M059J (cell line): ENCODE measurements at places on chromosomes 2 and 18. TPM values are rescaled to one million over a fixed set of nuclear protein-coding genes. Genes with fewer than 3 reads are reported as not detected.
A peak's percentile ranks its signal among the peaks of the same experiment; 100 is the strongest.

IL36A gene
- total RNA-seq: not detected in 2 replicates

TTR gene
- not detected in 2 replicates for total RNA-seq

TNFAIP6 gene
- not detected in 2 replicates for total RNA-seq

GRCh38 chr18:8235894-8236293, 373.3 kb upstream of the RAB12 start:
- no peak for DNase-seq

GRCh38 chr2:238287737-238288649, at the start of gene PER2:
PER2 (minus strand) TSS chr2:238288610; CDS start chr2:238277936, 10,674 bp downstream.
- DNase-seq: peak; percentile 91

- no peak for DNase-seq
These were observed 174.6 kb downstream of the TGIF1 start for GRCh38 chr18:3624546-3624934.

DNA sequence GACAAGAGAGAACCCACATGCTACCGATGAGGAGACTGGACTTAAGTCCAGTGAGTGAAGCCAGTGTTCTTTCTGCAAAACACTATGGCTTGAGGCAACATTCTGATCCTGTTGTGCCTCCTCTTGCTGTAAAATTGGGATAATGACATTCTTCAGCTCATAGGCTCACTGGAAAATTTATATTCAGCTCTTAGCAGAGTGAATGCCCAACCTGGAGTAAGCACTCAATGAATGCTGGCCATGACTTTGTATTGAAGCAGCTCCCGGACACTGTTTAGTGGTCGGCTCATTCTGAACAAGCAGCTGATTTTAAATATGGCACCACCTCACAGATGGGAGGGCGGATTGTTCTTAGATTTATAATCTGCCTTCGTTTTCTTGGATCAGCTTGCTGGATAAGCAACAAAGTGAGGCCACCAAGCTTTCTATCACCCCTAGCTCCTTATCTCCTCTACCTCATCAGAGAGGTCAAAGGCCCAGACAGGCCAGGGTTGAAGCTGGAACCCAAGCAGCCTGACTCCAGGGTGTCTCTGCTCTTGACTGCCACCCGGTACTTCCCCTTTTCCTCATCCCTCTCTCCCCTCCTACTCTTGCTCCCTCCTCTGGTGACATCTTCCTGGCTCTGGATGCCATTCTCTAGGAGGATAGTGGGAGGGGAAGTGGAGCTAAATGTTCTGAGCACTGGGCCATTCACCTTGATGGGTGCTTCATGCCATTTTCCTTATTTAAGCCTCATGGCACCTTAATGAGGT, 11.5 kb downstream of the SLC9A4 start:
- no peak for DNase-seq

DNA sequence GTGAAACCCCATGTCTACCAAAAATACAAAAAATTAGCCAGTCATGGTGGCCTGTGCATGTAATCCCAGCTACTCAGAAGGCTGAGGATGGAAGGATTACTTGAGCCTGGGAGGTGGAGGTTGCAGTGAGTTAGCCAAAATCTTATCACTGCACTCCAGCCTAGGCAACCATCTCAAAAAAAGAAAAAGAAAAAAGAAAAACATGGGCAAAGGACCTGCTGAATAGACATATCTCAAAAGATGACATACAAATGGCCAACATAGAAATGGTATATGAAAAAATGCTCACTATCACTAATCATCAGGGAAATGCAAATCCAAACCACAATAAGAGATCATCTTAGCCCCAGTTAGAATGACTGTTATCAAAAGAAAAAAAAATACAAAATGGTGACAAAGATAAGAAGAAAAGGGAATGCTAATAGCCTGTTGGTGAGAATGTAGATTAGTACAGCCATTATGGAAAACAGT, 1.4 kb upstream of the TGOLN2 start:
- no peak for DNase-seq

GRCh38 chr2:113703386-113704299, 52.8 kb downstream of the SLC35F5 start:
- no peak for DNase-seq
